CD4-positive, alpha-beta T cell (primary cell): ENCODE measurements at places on chromosomes 6 and 20. TPM values are rescaled to one million over a fixed set of nuclear protein-coding genes. Genes with fewer than 3 reads are reported as not detected.
A peak's percentile ranks its signal among the peaks of the same experiment; 100 is the strongest.

DNA sequence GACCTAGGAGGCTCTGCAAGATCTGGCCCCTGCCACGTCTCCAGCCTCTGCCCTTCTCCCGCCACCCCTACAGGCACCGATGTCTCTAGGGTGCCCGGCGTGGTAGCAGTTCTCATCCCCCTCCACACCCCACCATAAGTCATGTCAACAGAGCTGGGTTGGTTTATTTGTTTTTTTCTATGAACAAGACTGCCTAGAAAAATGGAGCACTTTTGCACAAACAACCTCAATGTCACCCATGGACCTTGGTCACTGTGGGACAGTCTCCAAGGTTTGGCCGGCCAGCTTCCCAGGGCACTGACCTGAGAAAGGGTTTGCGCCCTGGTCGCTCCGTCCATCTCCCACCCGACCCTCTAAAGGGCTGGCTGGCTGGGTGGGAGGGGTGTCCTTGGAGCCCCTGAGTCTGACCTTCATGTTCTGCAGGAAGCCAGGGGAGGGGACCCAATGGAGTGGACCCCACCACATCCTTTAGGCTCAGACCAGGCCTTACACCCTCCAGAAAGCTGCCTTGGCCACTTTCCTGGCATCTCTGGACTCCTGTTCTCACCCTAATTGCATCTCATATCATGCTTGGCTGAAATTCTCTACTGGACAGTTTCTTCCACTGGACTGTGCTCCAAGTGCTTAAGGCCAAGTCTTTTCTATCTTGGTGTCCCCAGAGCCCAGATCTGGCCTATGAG, 104.8 kb upstream of the PTPN1 start:
- no peak for DNase-seq

- DNase-seq: no peak
Measured at GRCh38 chr6:30885481-30885998, 1.2 kb downstream of the DDR1 start.

The EPPIN gene
- not detected for total RNA-seq

- no peak for DNase-seq
Measured at GRCh38 chr6:88588938-88589337, 374.5 kb downstream of the RNGTT start.

DNA sequence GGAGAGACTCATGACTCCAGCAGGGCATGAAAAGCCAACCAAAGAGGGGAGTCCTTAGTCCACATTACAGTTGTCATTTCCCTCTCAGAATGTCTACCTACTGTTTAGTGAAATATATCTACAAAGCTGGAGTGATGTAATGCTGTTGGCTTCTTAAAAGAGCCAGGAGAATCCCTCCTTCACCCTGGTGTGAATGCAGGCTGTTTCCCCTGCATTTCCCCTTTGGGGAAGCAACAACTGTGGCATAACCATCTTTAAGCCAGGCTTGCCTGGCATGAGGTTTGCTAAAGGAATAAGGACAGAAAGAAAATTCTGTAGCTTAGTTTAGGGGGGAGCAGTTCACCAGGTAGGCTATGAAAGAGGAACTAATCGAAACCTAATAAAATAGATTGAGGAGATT, 129.5 kb downstream of the CRYBG1 start:
- no peak for DNase-seq

The SLC35F1 gene
- total RNA-seq: not detected

The C20orf144 gene
- 0.19 TPM for total RNA-seq

DNA sequence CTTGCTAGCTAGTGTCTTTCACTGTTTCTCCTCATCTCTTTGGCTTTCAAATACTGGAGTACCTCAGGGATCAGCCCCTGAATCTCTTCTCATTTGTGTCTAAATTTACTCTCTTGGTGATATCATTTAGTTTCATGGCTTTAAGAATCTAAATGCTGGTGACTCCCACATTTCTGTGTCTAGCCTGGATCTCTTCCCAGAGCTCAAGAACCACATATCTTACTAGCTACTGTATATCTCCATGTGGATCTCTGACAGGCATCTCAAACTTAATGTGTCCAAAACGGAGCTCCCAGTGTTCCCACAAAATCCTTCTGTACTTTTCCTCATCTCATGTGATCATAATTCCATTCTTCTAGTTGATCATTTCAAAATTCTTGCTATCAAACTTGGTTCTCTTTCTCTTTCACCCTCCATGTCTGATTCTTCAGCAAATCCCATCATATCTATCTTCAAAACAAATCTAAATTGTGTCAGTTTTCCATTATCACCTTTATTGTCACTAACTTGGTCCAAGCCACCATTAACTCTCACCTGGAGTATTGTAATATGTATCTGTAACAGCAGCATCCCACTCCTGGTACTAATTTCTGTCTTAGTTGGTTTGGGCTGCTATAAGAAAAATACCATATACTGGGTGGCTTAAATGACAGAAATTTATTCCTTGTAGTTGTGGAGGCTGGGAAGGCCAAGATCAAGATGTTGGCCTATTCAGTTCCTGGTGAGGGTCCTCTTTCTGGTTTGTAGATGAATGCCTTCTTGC, 45.9 kb downstream of the CCDC170 start:
- DNase-seq: no peak

- no peak for DNase-seq
Measured at GRCh38 chr6:15276036-15276985, 30.4 kb downstream of the JARID2 start.

- DNase-seq: no peak
Measured at GRCh38 chr6:119034827-119035458, 43.5 kb downstream of the FAM184A start.

GRCh38 chr6:408599-409102, 17.1 kb downstream of the IRF4 start:
- no peak for DNase-seq

DNA sequence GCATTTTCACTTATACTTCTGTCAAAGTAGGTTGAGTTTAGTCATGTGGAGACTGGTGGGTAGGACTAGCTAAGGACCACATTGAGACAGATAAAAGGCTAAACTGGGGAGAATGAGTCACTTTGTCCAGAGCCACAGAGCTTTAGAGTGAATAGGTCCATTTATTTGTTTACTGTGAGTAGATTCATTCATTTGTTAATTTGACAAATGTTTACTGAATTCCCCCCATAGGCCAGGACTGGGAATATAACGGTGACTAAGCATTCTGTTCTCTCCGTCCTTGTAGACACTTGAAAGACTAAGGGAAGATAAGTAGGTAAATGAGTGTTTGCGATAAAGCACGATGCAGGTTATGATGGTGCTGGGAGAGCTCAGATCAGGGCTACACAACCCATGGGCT, 699.7 kb upstream of the ID4 start:
- DNase-seq: no peak

- no peak for DNase-seq
Measured at GRCh38 chr20:43942201-43942590, 27.5 kb downstream of the TOX2 start.

The SNX21 gene
- 0.36 TPM for total RNA-seq

The TENT5A gene
- 6.3 TPM for total RNA-seq

- DNase-seq: no peak
Measured at GRCh38 chr6:129638055-129638684, 71.8 kb downstream of the ARHGAP18 start.

The GRM1 gene
- total RNA-seq: not detected

DNA sequence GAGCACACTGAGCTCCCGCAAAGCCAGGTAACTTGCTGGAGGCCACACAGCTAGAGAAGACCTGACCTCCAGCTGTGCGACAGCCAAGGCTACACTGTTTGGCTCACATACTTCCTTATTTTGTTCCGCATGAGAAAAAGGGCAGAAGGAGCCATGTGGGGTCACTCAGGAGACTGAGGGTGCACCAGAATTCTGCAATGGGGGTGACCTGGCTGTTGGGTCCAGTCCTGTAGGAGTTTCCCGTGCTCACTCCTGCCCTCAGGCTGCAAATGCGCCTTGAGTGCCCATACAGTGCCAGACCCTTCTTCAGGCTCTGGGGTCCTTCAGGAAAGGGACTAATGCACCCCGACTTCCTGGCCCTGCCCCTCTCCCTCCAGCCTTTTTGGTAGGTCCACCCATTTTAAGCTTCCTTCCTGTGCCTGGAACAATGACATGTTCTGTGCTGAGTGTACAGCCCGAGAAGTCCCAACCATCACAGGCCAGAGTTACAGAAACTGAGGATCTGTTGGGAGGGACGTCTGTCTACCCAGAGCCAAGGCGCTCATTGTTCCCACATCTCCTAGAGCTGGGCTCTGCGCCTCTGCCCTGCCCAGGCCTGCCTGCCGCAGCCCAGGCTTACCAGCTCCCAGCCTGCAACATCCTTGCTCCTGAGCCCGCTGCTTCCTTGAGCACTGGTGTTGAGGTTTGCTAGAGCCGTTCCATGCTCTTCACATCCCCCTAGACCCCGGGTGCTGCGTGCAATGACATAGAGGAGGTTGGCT, 33.5 kb upstream of the CD93 start:
- DNase-seq: no peak

- DNase-seq: no peak
Measured at GRCh38 chr6:5012519-5012918, 8.7 kb upstream of the RPP40 start.

DNA sequence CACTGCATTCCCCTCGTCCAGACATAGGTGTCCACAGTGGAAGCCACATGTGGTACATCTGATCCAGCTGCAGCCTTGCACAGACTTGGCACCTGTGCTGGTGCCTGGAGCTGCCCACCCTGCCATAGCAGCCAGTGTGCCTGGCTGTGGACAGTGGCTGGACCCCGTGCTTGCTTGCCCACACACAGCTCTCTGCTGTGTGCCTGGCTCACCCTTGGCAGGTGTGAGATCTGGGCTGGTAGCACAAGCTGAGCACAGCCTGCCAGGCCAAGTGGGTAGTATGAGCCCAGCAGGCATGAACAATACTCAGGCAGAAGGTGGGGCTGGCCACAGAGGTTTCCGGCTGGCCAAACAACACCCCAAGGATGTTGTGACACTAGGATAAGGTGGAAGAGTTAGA, 614.4 kb downstream of the BCKDHB start:
- DNase-seq: no peak

DNA sequence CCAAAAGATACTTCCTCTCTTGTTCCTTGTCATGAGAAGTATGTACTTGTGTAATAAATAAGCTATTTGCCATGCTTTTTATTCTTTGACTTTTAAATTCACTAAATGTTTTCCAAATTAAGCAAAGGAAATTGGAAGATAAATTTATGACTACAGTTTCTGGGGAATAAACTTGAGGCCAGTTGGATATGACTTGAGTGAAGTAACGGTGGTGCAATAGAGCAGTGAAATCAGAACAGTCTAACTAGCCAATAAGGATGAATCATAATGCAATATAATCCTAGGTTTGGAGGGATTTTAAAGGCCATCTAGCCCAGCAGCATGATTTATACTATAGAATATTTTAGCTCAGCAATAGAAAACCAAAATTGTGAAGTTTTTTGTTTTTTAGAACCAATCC, 183.8 kb upstream of the TCF21 start:
- DNase-seq: no peak

- no peak for DNase-seq
Measured at GRCh38 chr6:111154981-111155380, 67.7 kb downstream of the SLC16A10 start.

- peak; percentile 91 for DNase-seq
Measured at GRCh38 chr20:33554914-33555420, 65.1 kb downstream of the CBFA2T2 start.

The KCNG1 gene
- not detected for total RNA-seq

The RRAGD gene
- total RNA-seq: 10.2 TPM

GRCh38 chr20:63098195-63098810, 91.5 kb upstream of the BHLHE23 start:
- DNase-seq: no peak

DNA sequence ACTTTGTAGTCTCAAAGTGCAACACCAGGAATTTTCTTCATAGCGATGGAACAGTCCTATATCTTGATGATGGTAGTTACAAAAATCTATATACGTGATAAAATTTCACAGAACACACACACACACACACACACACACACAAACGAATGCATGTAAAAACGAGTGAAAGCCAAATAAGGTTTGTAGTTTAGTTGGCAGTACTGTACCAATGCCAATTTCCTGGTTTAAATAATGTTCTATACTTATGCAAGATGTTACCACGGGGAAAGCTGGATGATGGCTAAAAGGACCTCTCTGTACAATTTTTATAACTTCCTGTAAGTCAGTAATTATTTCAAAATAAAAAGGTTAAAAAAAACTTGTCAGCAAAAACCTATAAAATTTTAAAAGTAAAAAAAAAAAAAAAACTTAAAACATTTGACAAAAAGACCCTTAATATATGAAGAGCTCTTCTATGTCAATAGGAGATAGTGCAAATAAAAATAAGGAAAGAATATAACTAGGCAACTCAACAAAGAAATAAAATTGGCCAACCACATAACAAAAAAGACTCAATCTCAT, 37.6 kb downstream of the PDSS2 start:
- no peak for DNase-seq
